ENCODE measurements at places on chromosomes 5 and 9.

- no peak for DNase-seq
These were observed 697 bp downstream of the SLC1A1 start for GRCh38 chr9:4490705-4491625.

DNA sequence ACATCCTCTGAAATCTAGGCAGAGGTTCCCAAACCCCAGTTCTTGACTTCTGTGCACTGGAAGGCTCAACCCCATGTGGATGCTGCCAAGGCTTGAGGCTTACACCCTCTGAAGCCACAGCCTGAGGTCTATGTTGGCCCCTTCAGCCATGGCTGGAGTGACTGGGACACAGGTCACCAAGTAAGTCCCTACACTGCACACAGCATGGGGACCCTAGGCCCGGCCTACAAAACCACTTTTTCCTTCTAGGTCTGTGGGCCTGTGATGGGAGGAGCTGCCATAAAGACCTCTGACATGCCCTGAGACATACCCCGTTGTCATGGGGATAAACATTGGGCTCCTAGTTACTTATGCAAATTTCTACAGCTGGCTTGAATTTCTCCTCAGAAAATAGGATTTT is 418.8 kb upstream of the CCNH start:
- DNase-seq = no peak

GRCh38 chr9:19286634-19287188 is 56.2 kb downstream of the DENND4C start:
- DNase-seq = no peak

DNA sequence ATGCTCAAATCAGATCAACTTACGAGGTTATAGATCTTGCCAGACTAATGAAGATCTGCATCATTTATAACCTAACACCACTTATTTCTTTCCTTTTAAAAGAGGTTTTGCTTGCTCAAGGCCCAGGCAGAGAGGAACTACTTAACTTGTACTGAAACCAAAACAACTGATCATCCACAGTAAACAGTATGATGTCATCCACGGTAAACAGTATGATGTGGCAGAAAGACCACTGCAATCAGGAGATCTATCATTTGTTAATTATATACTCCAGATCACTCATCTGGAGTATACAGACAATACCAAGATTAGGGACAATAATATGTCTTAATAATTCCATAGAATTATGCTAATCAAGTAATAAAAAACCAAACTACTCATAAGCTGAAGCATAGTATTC is 116.8 kb downstream of the ADAMTS6 start:
- no peak for DNase-seq

GRCh38 chr5:153985498-153985897 is 53.2 kb downstream of the FAM114A2 start:
- no peak for DNase-seq

DNA sequence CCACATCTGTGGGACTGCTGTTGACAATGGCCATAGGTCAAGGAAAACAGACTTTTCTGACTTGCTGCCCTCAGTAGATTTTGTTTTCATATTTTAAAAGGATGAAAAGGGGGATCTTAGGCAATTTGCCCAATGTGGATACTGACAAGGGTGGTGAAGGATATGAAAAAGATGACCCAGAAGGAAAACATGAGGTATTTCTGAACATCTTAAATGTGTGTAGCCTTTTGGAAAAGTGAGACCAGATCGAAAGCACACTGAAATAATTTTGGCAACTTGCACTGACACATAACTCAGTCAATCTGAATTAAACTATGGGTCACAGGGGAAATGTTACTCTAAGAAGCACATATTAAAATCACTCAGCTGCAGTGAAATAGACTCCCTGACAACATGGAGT is 1793.0 kb upstream of the ACO1 start:
- DNase-seq = no peak

DNA sequence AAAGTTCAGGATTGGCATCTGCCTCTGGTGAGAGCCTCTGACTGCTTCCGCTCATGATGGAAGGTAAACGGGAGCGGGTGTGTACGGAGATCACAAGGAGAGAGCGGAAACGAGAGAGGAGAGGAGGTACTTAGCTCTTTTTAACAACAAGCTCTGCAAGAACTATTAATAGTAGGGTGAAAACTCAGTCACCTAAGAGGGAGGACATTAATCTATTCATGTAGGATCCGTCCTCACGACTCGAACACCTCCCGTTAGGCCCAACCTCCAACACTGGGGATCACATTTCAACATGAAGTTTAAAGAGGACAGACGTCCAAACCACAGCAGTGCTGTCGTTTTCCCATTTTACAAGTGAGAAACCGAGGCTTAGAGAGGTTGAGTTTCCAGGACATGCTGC is 173.7 kb downstream of the SLC28A3 start:
- DNase-seq = no peak

DNA sequence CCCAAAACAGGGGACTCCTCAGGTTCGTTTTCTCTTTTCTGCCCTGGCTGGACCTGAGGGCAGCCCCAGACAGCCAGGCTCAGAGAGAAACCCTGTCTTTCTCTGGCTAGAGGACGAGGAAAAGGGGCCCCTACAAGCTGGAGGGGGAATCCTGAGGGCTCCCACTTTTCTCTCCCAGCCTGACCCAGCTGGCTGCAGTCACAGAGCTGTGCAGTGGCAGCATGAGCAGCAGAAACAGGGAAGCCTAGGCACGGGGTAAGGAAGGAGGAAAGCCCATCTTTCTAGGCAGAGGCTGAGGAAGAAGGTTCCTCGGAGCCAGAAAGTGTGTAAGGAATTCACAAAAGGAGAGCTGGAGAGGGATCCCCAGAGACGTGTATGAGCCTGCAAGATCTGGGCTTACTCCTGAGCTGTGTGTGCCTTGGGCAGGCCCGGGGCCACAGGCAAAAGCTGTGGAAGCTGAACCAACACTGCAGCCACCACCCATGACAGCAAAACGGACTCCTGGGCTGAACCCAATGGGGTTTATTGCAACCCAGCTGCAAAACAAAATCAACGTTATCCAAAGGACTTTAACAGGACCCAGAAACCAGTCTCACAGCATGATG is 16.2 kb downstream of the CAMSAP1 start:
- DNase-seq = no peak

DNA sequence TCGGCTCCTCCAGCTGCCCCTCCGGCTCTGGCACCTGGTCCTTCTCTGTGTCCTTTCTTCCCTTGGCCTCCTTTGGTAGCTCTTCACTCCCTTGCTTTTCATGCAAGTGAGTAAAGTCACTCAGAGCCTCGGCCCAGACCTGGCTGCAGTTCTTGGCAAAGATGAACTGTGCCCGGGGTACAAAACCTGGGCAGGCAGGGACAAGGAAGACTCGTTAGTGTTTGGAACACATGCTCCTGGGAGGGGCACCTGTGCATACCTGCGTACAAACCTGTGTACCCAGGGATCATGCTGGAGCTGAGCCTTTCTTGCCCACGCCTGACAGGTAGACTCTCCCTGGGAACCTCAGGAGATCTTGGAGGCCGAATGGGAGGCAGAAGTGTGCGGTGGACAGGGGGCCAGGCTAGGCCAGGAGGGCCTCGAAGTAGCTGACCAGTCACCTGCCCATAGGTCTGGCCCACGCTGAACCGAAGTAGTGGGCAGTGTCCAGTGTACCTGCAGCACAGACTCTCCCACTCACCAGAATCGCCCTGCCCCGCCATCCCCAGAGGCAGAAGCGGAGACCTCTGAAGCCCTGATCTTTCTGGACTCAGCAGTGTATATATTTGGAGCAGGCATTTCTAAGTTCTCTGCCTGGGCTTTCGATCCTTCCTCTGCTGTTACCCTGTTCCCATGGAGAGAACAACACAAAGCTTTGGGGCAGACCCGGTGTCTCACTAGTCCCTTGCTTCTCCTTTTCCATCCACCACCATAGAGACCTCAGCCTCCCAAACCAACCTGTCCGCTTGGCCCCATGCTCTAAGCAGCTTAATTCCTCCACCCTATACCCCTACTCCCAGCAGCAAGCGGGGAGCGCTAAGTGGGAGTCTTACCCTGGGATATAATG is 41.9 kb upstream of the TESK1 start:
- DNase-seq = no peak

- peak; percentile 81 for DNase-seq
These were observed 879 bp upstream of the UBQLN1 start for GRCh38 chr9:83708515-83709158.

GRCh38 chr9:122329597-122329996 is 41.2 kb upstream of the PTGS1 start:
- no peak for DNase-seq

DNA sequence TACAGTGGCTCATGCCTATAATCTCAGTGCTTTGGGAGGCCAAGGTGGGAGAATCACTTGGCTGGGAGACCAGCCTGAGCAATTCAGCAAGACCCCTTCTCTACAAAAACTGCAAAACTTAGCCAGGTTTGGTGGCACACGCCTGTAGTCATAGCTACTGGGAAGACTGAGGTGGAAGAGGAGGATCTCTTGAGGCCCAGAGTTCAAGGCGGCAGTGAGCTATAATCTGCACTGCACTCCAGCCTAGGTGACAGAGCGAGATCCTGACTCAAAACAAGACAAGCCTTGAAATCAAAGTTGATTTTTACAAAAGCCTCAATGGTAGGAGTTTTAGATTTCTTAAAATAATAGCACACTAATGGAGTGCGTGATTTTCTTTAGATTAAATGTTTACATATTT is 14.6 kb downstream of the UBE2D2 start:
- DNase-seq = no peak

- DNase-seq = no peak
These were observed 49.5 kb upstream of the TYRP1 start for GRCh38 chr9:12643686-12644085.

GRCh38 chr5:5619546-5619945 is 197.1 kb downstream of the ICE1 start:
- DNase-seq = no peak

DNA sequence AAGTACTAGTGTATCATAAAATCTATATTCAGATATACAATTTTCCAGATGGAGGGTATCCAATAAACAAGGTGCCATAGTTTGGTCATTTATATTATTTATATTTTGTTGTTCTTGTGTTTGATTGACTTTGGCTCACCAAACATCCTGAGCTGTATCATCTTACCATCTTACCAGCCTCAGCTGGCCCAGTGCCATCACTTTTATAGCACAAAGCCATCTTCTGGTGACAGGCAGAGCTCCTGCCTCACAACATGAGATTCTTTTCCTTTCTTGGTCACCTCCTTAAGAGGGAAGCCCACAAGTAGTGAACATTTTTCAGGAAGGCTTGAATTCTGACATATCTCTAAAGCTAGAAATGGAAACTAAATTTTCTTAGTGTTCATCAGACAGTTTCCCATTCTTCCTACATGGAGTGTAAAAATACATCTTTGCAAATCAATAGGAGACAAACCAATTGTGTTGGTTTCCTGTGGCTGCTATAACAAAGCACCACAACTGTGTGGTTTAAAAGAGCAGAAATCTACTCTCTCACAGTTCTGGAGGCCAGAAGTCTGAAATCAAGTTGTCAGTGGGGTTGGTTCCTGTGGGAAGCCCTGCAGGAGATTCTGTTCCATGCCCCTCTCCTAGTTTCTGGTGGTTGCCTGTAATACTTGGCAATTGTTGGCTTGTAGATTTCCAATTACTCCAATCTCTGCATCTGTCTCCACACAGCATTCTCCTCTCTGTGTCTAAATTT is 341.8 kb downstream of the MAN2A1 start:
- DNase-seq = no peak

DNA sequence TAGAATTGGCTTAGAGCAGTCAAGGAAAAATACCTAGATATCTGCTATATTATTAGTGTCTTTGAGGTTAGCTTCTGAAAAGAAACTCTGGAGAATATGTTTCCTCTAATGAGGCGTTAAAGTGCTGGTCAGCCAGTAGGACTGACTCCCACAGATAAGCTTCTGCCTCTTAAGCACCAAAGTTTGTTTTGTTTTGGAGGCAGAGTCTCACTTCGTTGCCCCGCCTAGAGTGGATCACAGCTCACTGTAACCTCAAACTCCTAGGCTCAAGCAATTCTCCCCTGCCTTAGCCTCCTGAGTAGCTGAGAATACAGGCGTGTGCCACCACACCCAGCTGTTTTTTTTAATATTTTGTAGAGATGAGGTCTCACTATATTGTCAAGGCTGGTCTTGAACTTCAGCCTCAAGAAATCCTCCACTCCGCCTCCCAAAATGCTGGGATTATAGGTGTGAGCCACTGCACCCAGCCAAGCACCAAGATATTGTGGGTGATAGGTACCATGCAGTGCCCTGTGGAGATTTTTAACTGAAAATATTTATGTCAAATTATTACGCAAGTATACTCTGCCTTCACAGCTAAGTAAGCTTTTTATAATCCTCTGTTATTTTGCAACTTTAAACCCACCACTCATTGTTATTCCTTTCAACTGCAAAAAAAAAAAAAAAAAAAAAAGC is 24.7 kb upstream of the TMEM171 start:
- DNase-seq = no peak

GRCh38 chr5:83368319-83368718 is 103.2 kb upstream of the VCAN start:
- no peak for DNase-seq

DNA sequence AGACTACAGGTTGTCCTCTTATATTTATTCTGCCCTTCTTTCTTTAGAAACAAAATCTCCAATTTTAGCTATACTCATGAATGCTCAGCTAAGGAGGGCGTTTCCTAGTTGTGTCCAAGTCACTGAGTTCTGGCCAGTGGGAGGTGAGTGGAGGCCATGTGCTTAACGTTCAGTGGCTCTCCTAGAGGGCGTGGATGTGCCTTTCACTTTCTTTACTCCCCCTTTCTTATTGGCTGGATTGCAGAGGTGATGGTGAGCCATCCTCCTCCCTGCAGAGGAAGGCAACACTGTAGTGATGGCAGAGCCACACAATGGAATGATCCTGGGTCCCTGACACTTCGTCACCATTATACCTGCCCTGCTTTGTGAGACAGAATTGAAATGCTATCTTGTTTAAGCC is 54.6 kb downstream of the ALG2 start:
- no peak for DNase-seq

- no peak for DNase-seq
These were observed 114.5 kb downstream of the PALM2AKAP2 start for GRCh38 chr9:109894473-109894872.

- DNase-seq = no peak
These were observed 42.8 kb upstream of the HK3 start for GRCh38 chr5:176941951-176942350.

- no peak for DNase-seq
These were observed 7.0 kb upstream of the SUB1 start for GRCh38 chr5:32578363-32578762.

- no peak for DNase-seq
These were observed 539.3 kb downstream of the PDE4D start for GRCh38 chr5:59354274-59354673.

DNA sequence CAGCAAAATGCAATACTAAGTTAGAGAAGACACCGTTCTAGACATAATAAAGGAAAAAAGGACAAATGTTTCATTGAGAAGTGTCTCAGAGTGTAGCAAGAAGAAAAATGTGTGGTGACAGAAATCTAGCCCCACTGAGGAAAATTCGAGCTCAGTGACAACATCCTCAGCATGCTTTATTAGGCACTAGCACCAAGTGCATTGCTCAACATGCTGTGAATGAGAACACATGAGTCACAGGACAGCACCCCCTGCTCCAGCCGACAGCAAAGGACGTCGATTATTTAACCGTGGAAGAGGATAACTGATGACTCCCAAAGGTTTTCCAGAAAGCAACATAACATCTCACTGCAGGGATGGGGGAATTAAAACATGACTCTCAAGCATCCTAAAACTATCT is 182.7 kb downstream of the GNAQ start:
- peak; percentile 76 for DNase-seq

- no peak for DNase-seq
These were observed 780.5 kb upstream of the ZNF608 start for GRCh38 chr5:125526966-125527365.

- DNase-seq = peak; percentile 19
These were observed 8.1 kb downstream of the TTC23L start for GRCh38 chr5:34847056-34847455.

GRCh38 chr9:111691672-111692329 is 30.4 kb downstream of the GNG10 start:
- DNase-seq = peak; percentile 50

GRCh38 chr5:147348046-147348445 is 113.2 kb downstream of the STK32A start:
- DNase-seq = no peak
